ENCODE measurements at places on chromosomes 7 and 10.

GRCh38 chr7:54392935-54393334 is 149.2 kb upstream of the VSTM2A start:
- no peak for DNase-seq

- DNase-seq, result no peak
Measured at GRCh38 chr7:92873776-92874175, 37.4 kb upstream of the CDK6 start.

DNA sequence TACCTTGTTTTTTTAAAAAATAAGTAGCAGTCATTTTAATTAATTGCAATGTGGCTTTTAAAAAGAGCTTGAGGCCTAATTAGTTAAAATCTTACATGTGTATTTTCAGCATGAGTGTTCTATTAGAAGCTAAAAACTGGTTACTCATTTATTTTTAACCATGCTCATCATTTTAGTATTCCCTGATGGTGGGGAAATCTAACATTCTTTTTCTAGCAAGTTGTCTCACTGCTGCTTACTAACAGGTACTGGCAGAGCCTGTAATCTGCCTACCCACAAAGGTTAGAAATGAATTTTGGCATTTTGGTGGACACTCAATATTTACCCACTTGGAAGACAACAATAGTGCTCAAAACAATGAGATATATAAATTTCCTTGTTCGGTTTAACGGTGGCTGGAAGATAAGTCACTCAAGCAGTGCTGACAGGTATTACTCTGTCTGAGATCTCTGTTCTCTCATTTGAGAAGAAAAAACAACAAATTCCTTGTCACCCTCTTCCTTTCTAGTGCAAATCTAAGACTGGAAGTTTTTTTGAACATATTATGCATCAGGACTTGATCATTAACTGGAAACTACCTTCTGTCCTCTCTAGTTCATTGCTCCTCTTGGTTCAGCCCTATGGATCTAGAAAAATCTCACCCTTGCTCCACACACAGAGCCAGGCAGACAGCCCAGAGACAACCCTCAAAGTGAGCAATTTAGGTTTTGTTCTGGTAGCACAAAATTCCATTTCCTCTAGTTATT is 83.3 kb downstream of the VWDE start:
- no peak for DNase-seq

- DNase-seq, result no peak
Measured at GRCh38 chr7:42161110-42161509, 75.9 kb downstream of the GLI3 start.

GRCh38 chr7:14380881-14381280 is 391.4 kb upstream of the ETV1 start:
- no peak for DNase-seq

All from nucleus accumbens (tissue), 56 donors.